Calu3 (cell line): ENCODE measurements at places on chromosomes 4 and X.
A peak's percentile ranks its signal among the peaks of the same experiment; 100 is the strongest.

- DNase-seq: no peak
These were observed 69.9 kb downstream of the ELOVL6 start for GRCh38 chr4:110128472-110128919.

GRCh38 chrX:39519030-39519488, 578.7 kb downstream of the BCOR start:
- no peak for DNase-seq

DNA sequence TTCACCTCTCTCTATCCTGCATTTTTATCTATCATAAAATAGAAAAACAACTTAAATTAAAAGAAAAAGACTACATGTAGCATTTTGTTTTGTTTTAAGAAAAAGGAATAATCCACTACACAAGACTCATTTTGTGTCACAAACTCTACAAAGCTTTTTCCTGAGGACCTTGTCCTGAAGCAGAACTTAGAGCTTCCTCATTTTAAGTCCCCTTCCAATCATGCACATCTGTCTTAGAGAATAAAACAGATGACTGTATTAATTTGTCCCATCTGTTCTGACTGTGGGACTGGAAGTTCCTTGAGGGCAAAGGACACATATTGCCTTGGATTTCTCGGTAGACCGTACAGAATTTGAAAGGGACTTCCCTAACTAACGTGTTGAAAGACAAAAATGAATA, 218.5 kb downstream of the COL25A1 start:
- no peak for DNase-seq

DNA sequence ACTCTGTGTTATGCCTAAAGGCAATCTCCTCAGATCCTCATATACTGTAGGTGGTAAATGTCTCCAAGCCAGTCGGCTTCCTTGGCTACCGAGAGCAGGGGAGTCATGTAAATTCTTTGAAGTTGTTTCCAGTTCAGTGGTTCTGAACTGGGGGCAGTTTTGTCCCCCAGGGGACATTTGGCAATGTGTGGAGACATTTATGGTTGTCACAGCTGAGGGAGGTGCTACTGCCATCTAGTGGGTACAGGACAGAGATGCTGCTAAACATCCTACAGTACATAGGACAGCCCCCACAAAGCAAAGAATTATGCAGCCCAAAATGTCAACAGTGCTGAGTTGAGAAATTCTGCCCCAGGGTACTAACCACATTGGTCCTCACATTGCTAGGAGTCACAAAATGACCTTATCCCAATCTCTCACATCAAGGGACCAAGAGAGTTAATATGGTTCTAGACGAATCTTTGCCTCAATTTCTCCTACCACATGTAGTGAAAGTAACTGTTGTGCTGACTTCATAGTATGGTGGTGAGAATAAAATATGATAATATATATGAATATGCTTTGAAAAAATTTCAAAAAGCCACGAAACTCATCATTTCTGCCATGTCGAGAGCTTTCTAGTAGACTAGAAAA, 104.4 kb upstream of the ARHGAP24 start:
- DNase-seq: peak; percentile 44

DNA sequence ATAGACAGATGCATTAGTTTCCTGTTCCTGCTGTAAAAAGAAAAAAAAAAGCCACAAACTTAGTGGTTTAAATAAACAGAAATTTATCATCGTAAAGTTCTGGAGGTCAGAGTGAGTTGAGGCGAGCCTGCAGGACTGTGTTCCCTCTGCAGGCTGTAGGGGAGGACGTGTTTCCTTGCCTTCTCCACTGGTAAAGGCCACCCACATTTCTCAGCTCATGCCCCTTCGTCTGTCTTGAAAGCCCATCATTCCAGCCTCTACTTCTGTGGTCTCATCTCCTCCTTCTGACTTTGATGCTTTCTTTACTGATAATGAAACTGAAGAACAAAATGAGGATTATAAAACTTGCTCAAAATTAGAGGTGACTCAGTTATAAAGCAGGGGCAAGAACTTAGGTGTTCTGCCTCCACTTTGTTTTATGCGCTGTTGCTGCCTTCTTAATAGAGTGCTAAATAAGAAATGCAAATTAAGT, 143.0 kb downstream of the STIM2 start:
- DNase-seq: no peak

GRCh38 chrX:120653000-120653399, 23.1 kb upstream of the C1GALT1C1 start:
- DNase-seq: no peak

GRCh38 chr4:44716597-44716996, 9.8 kb downstream of the GNPDA2 start:
- no peak for DNase-seq

- DNase-seq: no peak
These were observed 21.9 kb downstream of the PIN4 start for GRCh38 chrX:72203421-72203820.

DNA sequence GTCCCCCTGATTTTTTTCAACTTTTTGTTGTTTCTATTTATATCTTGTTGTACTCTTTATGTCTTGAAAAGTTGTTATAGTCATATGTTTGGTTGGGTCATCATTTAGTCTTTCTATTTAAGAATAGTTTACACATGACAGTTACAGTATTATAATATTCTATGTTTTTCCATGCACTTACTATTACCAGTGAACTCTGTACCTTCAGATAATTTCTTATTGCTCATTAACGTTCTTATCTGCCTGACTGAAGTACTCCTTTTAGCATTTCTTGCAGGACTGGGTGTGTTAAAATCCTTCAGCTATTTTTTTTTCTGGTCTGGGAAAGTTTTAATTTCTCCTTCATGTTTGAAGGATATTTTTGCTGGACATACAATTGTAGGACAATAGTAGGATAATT, 157.7 kb upstream of the DIPK2B start:
- DNase-seq: no peak

- no peak for DNase-seq
These were observed 187.3 kb downstream of the ANAPC10 start for GRCh38 chr4:144910723-144911122.

- DNase-seq: peak; percentile 58
These were observed 28.1 kb downstream of the SMIM43 start for GRCh38 chr4:121736735-121737351.

GRCh38 chrX:3711331-3711917, 2.0 kb downstream of the PRKX start:
- DNase-seq: no peak

GRCh38 chrX:136865270-136866158, 15.0 kb downstream of the RBMX start:
- DNase-seq: no peak

DNA sequence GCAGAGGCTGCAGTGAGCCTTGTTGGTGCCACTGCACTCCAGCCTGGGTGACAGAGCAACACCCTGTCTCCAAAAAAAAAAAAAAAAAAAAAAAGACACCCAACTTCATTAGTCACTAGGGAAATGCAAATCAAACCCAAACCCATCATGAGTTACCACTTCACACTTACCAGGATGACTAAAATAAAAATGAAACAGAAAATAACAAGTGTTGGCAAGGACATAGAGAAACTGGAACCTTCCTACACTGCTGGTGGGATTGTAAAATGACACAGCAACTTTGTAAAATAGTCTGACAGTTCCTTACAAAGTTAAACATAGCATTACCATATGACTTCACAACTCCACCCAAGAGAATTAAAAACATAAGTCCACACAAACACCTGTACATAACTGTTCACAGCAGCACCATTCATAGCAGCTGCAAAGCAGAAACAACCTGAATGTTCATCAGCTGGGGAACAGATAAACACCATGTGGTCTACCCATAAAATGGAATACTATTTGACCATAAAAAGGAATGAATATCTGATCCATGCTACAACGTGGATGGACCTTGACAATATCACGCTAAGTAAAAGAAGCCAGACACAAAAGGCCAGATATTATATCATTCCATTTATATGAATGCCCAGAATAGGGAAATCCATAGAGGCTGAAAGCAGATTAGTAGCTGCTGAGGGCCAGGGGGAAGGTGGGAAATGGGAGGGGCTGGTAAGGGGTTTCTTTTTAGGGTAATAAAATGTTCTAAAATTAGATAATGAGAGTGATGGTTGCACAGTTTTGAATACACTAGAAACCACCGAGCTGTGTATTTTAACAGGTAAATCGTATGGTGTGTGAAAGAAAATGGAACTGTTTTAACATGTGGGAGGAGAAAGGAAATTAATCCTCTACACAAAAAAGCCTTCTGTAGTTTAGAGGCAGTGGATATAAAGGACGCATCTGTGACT, 18.3 kb downstream of the CD99L2 start:
- no peak for DNase-seq

- no peak for DNase-seq
These were observed 1.4 kb downstream of the ELOVL6 start for GRCh38 chr4:110196871-110197528.

DNA sequence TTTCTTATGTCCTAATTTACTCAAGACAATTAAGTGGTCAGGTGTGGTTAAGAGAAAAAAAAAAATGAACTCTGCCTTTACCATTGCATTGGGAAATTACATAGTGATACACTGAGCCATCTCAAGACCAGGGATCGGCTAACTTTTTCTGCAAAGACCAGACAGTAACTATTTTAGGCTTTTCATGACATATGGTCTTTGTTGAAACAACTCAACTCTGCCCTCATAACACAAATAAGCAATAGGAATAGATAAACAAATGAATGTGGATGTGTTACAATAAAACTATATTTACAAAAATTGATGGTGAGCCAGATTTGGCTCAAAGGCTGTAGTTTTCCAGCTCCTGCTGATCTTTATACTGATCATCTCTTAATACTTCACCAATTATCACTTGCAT, 632.6 kb upstream of the INTU start:
- no peak for DNase-seq

DNA sequence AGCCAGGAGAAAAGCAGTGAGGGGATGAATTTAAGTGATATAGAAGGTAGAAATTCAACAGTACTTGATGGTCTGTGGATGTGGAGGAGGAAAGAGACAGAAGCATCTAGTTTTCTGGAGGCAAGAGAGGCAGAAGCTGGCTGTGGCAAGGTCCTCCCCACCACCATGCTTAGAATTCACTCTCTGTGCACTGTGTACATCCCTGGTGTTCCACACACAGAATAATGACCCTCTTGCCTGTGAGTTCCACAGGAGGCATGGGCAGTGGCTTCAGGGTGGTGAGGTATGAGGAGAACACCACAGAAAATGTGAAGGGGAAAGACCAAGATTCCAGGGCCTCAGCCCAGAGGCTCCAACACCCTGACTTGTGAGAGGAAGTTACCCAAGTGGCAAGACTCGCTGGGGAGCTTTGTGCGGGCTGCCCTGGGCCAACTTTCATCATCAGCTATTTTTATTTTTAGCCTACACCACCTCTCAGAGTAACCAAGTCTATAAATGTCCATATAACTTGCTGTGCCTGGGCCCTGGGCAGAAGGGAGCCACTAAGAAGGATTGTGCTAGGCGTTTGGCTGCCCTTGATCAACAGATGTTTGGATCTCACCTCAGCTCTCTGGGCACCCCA, 7.8 kb upstream of the INTS6L start:
- DNase-seq: no peak

- no peak for DNase-seq
These were observed 76.1 kb downstream of the CHST7 start for GRCh38 chrX:46649421-46650260.

DNA sequence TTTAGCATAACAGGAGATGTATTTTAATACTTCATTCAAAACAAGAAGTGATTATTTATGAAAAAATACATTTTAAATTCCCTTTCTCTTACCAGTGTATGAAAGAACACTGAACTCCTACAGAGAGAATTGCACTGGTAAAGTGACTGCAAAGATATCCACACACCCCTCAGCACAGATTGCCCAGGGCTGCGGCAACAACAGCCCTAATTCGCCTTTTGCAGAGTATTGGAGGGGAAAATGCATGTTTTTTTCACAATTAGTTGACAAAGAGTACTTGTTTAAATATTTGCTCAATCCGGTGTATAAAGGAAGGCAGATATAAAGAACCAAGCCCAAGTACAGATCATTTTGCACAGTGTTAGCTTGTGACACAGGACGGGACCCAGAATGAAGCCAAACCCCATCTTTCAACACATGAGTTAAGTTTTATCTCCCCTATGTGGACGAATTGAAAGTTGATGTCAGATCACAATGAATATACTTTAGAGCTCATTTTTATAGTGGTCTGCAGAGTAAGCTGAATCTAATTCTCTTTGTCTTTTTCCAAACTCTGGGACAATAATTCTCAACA, 551.4 kb upstream of the IGFBP7 start:
- no peak for DNase-seq

GRCh38 chrX:72624194-72624593, 51.6 kb upstream of the HDAC8 start:
- DNase-seq: no peak

- DNase-seq: no peak
These were observed 226.2 kb upstream of the BCOR start for GRCh38 chrX:40323977-40324376.

DNA sequence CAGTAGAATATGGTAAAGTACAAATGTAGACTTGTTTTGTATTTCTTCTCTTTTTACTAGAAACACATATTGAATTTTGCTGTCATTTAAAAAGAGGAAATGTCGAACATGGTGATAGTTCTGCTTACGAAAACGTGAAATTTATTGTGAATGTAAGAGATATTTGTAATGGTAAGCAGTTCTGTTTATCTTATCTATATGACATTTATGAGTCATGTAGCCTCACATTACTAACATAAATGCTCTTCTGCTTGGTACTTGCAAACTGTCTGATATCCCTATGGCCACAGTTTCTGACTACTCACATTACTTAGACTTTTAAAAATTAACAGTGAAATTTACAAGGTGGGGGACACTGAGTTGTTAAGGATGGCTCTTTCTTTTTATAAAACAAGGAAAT, 57.9 kb downstream of the PASD1 start:
- no peak for DNase-seq

- DNase-seq: no peak
These were observed 7.9 kb downstream of the SPON2 start for GRCh38 chr4:1164444-1164843.

DNA sequence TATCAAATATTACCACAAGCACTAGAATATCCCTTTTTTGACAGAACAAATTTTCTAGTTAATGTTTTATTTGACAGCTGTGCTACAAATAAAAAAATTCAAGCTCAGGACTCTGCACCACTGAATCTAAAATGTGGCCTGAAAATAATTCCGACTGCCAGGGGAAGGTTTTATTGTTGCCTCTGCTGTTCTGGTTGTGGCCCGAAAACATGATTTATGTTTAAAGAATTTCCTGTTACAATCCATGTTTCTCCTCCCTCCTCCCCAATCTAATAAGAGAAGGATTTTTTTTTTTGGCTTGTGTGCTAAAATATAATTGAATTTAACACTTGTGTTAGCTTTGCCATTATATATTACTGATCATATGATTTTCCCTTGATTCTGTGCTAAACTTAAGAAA, 227.8 kb downstream of the DCLK2 start:
- DNase-seq: no peak

GRCh38 chrX:40411340-40412111, 169.2 kb upstream of the ATP6AP2 start:
- no peak for DNase-seq

DNA sequence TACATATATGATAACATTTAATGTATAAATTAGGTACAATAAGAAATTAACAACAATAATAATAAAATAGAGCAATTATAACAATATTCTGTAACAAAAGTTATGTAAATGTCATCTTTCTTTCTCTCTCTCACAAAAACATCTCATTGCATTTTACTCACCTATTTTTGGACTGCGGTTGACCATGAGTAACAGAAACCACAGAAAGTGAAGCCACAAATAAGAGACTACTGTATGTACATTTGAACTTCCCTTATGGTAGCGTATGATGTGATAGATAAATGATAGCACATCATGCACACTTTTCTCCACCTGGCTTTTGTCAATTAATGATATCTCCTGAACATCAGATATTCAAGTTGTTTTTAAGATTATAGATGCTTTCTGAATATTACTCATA, 80.5 kb downstream of the HNRNPD start:
- no peak for DNase-seq

- DNase-seq: no peak
These were observed 24.0 kb downstream of the GIMD1 start for GRCh38 chr4:106344647-106344970.
